ENCODE measurements at places on chromosomes 3 and 15.

DNA sequence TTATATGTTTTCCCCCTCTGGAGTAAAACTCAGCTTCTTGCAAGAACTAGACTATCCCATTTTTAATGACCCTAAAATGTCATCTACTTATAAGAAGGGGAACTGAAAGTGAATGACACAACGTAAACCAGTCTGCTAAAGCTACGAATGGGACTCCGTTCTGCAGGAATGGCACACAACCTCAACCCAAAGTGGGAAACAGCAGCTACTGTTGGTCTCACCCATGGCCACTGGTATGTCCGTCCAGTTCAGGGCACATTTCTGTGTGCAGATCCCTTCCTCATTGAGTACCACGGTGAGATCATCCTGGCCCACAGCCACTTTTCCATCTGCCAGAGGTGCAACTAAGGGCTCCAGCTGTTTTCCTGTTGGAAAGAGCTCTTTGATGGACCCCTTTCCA lies 23.8 kb downstream of the VPS39 start:
- no peak for DNase-seq

DNA sequence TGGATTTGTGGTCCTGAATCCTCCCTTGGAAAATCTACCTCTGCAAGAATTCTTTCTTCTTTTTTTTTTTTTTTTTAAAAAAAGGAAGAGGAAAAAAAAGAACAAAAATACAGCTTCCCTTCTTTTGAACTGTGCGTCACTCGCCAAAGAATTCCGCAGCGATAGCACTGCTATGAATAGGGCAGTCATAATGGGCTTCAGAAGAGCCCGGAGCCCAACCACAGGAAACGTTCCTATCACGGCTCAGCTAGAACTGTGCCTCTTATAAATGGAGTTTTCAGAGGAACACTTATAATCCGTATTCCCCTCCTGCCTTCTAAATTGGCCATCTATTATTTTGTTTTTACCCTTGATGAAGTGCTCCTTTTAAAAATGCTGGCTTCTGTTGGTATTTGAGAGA lies 227.7 kb downstream of the ADAMTS17 start:
- DNase-seq, result no peak

DNA sequence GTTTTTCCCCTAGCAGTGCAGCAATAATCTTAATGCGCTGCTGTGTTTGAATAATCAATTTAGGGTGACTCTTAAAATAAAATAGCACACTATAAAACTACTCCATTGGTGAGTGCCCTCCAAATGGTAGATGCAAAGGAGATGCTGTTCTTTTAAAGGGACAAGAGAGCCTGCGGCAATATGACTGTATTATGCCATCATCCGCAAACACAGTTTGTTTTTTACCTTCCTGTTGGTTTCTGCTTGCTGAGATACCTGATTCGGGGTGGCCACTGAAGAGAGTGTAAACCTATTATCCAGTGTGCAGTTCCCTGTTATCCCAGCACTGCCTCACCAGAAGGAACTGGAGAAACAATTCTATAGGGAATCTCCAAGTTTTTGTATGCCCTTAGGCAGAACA lies 523.1 kb upstream of the TGFBR2 start:
- DNase-seq, result no peak

- DNase-seq, result no peak
Measured at GRCh38 chr15:66053991-66054390, 184.7 kb downstream of the RAB11A start.

DNA sequence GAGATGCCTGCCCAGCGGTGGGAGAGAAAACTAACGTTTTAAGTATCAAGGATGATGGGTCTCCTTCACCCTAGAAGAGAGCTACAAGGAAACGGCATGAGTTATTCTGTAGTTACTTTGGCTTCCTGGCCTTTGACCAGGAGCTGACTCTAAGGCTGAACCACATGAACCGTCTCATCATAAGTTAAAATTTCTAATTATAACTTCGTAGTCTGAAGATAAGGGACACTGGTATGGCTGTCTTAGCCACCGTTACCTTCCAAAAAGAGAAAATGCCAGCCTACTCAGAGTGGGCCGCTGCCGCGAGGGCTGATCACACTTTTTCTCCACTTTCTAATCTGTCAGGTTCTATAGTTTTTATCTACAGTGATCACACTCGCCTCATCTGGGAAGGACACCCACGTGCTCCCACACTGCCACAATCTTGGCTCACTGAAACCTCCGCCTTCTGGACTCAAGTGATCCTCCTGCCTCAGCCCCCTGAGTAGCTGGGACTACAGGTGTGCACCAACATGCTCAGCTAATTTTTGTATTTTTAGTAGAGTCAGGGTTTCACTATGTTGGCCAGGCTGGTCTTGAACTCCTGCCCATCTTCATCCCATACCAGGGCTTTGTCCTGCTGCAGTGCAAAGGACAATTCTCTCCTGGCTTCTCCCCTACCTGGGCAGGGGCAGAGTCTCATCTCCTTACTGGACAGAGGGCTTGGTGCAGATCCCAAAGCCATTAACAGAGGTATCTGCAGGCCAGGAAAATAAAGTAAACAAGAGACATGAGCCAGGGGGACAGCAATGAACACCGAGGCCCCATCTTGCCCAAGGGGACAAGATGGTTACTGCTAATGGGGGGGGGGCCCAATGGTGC lies 73.4 kb downstream of the RFTN1 start:
- no peak for DNase-seq

DNA sequence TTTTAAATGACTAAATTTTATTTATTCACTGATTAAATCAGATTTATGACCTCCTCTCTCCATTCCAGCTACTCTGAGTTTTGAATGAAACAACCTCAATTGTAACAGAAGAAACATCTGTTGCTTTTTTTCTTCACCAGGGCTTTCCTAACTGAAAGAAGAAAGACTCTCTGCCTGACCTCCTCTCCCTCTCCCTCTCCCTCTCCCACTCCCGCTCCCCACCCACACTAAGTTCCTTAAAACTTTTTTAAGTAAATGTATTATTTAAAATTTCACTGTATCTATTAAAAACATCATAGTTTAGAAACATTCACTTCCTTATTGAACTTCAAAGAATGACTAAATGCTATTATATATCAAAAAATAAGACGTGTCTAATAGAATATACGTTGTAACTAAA lies 122.0 kb downstream of the TFDP2 start:
- DNase-seq, result no peak

- no peak for DNase-seq
Measured at GRCh38 chr15:85380812-85381642, 624 bp downstream of the AKAP13 start.

DNA sequence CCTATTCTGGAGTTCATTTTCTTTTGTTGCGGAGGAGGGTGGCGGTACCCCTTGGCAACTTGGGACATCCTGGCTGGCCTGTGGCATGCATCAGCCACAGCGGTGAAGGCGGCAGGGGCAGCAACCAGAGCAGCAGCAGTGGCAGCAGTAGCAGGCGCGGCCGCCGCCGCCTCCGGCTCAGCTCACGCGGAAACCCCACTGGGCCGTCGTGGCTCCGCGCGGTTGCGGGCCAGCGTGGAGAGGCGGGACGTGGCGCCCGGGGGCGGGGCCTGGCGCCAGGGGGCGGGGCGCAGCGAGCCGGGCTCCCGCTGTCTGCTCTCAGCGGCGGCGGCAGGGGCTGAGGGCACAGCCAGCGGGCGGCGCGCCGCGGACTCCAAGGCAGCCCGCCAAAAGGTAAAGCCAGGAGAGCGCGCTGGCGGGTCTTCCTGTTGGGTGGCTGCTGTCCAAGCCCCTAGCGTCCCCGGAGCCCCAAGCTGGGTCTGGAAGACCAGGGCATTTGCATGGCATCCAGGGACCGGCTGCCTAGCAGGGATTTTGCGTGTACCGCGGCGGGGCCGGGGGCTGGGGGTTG lies 334.4 kb upstream of the THRB start:
- DNase-seq, result no peak

DNA sequence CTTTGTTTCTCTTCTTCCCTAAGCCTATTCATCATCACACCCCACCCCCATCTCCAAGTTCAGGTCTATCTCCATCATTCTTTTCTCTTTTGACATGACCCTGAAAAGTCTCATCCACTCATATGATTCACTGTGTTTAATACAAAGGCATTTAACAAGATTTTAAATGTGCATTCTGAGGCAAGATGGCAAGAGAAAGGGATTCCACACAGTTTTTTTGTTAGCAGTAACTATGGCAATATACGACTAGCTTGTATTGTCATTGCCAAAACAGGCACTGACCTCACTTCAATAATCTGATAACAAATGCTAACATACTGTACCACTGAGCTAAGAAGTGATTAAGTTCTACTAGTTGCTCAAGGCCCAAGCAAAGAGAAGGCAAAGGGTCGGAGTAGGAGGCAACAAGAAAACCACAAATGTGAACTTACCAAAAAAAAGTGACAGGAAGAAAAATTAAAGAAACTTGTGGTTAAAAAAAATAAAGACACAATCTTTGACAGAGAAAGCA lies 53.2 kb downstream of the FBN1 start:
- peak; percentile 99 for DNase-seq

- no peak for DNase-seq
Measured at GRCh38 chr3:173796890-173797289, 399.3 kb downstream of the NLGN1 start.

GRCh38 chr3:14791343-14791945 lies 27.3 kb upstream of the FGD5 start:
- no peak for DNase-seq

GRCh38 chr15:78360367-78360801 lies 20.2 kb downstream of the CRABP1 start:
- DNase-seq, result peak; percentile 3
